ENCODE measurements at places on chromosomes 5 and 9.

DNA sequence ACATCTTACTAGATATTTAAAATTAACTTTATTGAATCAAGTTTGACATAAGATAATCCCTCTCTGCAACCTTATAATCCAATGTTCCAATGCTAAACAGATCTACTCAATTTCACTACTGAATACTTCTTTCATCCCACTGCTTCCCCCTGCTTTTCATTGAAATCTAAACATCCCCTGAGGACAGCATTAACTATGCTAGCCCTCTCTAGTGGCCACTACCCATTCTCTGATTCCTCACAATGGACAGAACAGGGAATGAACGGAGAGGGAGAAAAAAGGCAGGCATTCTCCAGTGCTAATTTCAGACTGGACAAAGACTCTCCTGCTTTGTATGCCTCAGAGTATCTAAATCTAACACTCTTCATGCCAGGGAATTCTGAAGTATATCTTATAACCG, 54.3 kb upstream of the RGS7BP start:
- DNase-seq: no peak

GRCh38 chr9:121645853-121646807, 5.3 kb upstream of the DAB2IP start:
- DNase-seq: no peak

GRCh38 chr5:169300468-169301385, at the start of gene SLIT3:
Gene SLIT3 (minus strand): TSS chr5:169301139. CDS start chr5:169300709, 430 bp downstream.
- DNase-seq: no peak

DNA sequence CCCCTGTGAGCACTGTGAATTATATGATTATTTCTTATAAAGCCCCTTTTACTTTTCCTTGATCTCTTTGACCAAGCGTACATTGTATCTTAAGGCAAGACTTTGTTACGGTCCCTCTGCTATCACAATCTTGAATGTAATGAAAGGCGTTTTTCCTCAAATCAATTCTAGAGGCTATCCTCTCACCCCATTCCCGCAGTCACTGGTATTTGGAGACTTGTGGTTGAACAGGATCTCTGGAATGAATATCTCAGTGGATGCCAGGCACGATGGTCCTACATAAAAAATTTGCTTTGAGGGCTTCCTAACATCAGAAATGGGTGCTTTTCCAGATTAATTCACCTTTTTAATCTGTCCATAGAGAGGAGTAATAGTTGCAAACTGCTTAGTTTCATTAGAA, 151.4 kb upstream of the PAPPA start:
- DNase-seq: no peak
